ENCODE measurements at places on chromosomes 2 and 18.

DNA sequence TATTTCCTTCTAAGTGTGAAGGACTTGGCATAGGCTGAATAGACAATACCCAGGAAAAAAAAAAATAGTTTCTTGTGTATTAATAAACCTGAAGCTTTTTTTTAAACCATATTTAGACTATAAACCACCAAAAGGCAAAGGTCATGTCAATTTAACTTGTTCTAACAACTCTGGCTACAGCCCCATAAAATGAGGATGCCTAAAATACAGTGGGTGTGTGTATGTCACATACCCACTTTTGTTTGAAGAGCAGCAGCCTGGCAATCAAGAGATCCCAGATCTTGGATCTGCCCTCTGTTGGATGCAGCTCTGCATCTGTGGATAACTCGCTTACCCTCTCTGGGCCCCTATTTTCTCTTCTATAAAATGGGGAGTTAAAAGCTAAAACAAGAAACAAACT, 65.4 kb downstream of the SATB2 start:
- DNase-seq = no peak

DNA sequence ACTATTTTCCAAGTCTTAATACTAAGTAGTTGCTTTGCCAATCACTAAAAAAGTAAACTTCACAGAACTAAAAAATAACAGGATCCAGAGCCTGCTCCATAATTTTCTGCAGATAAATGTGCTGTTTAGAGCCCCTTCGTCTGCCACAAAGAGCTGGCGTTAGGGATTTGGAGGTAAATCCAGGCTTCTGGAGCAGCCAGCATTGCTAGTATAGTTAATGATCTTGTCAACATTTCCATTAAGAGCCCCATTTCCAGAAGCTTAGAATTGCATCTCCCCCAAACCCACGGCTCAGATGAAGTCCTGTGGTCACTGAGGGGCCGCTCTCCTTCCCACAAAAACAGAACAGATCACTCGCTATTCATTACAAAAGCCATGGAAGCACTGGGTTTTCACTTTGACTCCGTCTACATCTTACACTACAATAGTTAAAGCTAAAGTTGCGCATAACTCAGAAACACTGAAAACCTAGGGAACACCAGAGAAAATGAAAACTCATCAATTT, 41.9 kb downstream of the ZNF516 start:
- no peak for DNase-seq

- no peak for DNase-seq
Measured at GRCh38 chr18:49565612-49566011, 3.8 kb downstream of the LIPG start.

DNA sequence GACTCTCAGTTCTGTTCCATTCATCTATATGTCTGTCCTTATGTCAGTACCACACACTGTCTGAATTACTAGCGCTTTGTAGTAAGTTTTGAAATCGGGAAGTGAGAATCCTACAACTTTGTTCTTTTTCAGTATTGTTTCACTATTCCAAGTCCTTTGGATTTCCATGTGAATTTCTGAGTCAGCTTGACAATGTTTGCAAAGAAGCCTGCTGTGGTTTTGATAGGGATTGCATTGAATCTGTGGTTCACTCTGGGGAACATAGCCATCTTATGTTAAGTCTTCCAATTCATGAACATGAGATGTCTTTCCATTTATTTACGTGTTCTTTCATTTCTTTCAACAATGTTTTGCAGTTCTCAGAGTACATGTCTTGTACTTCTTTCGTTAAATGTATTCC, 15.0 kb downstream of the SLC3A1 start:
- no peak for DNase-seq

DNA sequence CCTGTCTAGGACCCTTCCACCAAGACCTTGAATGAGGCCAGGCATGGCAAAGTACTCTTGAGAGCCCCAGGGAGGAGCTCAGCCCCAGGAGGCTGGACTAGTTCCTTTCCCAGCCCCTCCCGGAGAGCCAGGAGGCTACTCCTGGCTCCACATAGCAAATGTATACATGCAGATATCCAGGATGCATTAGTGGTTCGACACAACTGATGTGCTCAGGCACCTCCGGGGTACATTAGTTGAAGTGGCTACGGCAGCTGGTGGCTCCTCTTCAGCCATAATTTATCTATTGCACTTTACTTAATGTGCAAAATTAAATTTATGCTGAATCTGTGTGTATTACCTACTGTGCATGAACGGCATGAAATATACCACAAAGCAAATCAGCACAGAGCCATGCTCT, 182.8 kb upstream of the MEIS1 start:
- DNase-seq = no peak

DNA sequence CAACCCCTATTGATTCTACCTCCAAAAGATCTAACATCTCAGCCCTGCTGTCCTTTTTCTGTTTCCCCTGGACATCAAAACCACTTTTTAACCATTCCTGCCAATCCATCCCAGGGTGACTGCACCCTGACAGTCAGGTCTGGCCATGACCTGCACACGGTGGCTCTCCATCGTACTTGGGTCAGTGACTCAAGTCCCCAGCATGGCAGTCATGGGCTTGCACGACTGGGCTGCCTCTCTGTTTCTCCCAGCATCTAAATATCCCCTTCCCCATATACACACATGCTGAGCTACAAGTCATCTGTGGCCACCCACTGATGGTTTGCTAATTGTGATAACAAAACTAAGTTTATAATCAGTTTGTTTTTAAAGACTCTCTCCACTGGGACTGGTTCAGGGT, 6.6 kb downstream of the NCK2 start:
- no peak for DNase-seq

GRCh38 chr2:27421660-27422250, 6.7 kb upstream of the NRBP1 start:
- DNase-seq = no peak
